ENCODE measurements at places on chromosomes 12 and 14.

- DNase-seq: no peak
These were observed 65.4 kb upstream of the AMIGO2 start for GRCh38 chr12:47145188-47145587.

DNA sequence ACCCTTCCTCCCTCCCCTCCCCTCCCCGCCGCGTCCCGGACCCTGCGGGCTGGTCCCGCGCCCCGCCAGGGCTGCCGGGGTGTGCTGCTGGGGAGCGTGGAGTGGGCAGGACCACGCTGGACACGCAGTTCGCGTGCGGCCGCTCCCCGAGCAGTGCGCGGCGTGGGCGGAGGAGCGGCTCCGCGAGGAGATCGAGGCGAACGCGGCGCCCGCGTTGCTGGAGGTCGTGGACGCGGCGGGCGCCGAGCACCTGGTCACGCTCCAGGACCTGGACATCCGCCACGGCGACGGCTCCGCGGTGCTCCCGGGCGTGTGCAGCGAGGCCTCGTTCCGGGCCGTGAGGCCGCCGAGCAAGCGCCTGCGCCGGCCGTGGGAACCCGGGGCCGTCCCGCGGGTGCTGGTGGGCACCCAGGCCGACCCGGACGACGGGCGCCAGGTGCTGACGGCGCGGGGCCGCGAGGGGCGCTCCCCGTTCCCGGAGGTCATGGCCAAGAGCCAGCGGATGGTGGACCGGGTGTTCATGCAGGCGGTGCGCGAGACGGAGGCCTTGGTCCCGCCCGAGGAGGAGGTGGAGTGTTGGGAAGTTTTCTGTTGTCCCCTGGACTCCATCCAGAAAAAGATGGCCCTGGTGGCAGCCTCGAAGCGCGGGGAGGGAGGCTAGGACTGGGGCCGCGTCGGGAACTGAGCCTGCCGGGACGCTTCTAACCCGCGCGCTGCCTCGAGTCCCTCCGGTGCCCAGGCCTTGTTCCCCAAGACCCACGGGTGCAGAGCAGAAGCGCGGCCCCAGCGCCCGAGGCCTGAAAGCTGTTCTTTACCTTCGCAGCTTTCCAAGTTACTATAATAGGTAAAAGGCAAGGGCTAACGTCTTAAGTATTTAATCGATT, 54.7 kb upstream of the EIF5 start:
- DNase-seq: no peak

DNA sequence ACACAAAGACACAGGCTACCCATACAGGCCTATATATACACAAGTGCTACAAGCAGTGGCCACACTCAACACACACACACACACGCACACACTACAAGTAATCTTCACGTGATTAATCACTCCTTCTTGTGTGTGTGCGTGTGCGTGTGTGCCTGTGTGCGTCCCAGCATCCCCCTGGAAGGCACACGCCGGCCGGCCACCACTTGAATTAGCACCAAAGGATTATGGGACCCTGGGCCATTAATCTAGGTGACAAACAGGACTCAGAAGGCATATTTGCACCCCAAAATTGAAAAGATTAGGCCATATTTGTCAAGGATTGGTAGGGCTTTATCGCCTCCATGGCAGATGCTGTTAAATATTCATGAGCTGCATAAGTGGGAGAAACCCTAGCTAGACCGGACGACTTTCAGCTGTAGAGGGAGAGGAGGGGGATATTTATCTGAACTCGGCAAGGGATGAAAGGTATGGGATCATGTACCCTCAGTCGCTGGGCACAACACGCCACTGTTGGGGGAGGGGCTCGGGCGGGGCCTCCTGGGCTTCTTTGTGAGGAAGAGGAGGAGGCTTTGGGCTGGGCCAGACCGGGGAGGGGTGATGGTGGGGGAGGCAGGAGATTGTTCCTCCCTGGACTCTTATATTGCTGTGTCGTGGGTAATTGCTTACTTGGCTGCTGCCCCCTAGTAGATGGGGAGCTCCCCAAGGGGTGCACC, 89.6 kb upstream of the LHX5 start:
- no peak for DNase-seq

- DNase-seq: no peak
These were observed 766.2 kb downstream of the FLRT2 start for GRCh38 chr14:86296173-86296572.

GRCh38 chr12:104714369-104714768, 243.7 kb downstream of the SLC41A2 start:
- DNase-seq: no peak

GRCh38 chr12:107134558-107134957, 41.2 kb upstream of the CRY1 start:
- DNase-seq: peak; percentile 71

DNA sequence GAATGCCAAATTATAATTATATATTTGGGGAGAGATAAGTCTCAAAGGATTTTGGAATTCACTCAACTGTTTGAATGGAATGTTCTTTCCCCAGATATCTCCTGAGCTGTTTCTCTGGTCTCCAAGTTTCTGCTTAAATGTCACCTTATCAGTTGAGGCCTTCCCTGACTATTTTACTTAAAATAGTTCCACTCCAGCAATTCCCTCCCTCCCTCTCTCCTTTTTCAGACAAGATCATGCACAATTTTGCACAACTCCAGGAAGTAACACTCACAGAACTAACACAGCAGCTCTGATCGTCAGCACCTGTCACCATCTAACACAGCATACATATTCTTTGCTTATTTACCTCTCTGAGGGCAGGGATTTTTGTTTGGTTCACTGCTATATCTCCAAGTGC, 12.5 kb downstream of the BTG1 start:
- DNase-seq: no peak

DNA sequence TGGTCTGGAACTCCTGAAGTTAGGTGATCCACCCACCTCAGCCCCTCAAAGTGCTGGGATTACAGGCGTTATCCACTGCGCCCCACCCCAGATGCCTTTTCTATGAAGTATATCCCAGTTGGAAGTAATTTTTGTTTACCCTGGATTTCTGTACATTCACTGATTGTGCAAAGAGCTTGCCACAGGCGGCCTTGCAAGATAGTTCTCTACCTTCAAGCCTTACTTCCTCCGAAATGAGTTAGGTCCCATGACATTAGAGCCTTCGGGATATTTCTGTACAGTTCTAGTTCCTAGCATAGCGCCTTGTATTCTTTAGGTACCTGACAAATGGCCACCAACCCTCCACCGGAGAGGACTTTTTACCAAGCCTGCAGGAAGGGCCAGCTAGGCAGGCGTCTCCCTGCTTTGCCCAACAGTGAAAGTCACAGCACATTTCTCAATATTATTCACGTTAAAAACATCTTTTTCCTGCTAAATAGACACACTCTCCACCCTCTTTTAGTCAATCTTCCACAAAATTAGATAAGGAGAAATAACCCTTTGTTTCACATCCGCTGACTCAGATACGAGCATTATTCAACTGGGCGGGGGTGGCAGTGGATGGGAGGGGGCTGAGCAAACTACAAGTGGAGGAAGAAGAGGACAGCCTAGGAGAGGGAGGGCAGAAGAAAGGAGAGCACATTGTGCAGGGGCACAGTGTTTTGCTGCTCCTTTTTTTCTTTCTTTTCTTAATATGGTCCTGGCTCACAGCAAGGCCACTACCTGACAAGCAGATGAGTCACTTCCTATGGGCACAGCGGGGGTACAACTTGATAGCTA, 40.0 kb upstream of the CAPRIN2 start:
- no peak for DNase-seq

Data from Jurkat, Clone E6-1 (cell line).